ENCODE measurements at places on chromosomes 2 and 18.

- DNase-seq = no peak
Observed at GRCh38 chr2:9666306-9666705, 35.5 kb upstream of the YWHAQ start.

GRCh38 chr2:72993147-72993932 lies 76.0 kb downstream of the EMX1 start:
- no peak for DNase-seq

DNA sequence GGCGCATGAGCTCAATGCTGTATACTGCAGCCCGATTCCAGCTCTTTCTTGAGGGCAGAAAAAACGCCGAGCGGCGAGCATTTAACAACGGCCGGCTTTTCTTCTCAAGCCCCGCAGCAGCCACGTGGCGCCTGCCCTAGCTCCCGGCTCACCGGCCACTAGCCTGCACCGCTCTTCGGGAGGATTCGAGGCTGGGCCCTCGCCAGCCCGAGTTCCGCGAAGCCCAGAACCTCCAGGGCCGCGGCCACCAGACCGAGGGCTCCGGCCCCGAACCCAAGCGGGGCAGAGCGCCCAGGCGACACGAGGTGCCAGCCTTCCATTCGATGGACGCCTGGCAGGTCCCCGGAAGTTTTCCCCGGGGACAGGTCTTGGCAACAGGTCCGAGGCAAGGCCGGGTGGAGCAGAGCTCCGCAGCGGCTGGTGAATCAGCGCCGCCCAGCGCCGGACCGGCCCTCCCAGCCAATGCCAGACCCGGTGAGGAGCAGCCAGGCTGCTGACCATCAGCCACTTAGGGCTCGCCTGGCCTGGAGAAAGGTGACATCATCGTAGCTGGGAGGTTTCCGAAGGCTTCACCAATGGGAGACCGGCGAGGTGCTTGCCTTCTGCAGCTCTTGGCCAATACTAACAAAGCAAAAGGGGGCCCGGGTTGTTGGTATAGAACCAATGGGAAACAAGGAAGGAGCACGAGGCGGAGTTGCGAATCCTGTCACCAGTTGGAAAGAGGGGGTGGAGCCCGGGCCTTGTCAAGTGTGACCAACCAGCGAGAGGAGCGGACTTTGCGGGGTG lies 552 bp upstream of the MXD1 start:
- DNase-seq = peak; percentile 12

- no peak for DNase-seq
Observed at GRCh38 chr2:218782528-218782844, 539 bp downstream of the CYP27A1 start.

- no peak for DNase-seq
Observed at GRCh38 chr2:20157193-20157891, 67.6 kb downstream of the SDC1 start.

- DNase-seq = no peak
Observed at GRCh38 chr2:168495524-168495923, 39.5 kb downstream of the CERS6 start.

- no peak for DNase-seq
Observed at GRCh38 chr2:44515416-44515815, 153.7 kb downstream of the CAMKMT start.

GRCh38 chr18:48762836-48763718 lies 187.7 kb downstream of the SMAD7 start:
- no peak for DNase-seq

DNA sequence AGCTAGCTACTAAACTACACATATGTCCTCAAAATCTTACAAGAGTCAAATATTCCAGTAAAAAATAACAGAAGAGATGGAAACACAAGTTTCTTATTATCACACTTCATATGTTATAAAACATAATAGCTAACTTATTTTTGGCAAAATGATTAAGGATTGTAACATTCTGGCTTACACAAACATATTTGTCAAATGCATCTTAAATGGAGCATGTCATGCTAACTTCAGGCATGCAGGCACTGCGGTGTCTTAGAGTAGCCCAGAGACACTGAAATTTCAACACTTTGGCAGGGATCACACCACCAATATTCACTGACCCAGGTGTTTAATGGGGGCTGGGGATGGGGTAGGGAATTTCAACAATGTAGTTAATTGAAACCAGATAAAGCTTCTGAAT lies 51.6 kb downstream of the LDAH start:
- DNase-seq = no peak

DNA sequence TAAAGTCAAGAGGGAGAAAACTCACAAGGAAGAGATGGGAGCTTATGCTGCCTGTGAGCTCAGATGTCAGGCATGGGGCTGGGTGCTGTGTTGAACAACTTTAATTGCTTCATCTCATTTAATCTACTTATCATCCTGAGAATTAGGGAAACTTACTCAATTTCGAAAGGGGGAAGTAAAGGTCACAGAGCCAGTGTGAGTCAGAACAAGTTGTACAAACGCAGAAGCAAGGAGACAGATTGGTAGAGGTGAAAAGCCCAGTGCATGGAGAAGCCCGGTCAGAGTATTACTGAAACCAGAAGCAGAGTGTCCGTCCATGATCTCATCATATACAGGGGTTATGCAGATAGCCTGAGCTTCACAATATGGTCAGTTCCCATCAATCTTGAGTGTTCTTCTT lies 281.1 kb upstream of the POU3F3 start:
- no peak for DNase-seq

GRCh38 chr2:237979331-237979730 lies 12.5 kb downstream of the UBE2F start:
- no peak for DNase-seq

DNA sequence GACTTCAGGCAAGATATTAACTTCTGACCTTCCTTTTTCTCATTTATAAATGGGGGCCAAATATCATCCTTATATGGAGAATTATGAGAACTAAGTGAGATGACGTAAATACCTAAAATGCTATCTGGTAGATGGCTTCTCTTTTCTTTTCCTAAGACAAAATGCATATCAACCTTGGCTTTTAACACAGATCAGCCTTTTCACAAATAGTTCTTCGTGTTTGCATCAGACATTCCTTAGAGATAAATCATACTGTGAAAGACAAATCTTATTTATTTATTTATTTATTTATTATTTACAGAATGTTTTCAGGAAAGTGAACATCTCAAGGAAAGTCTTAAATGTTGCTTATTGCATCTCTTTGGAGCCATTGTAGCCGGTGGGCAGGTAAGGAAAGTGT lies 62.8 kb downstream of the NBEAL1 start:
- DNase-seq = no peak

DNA sequence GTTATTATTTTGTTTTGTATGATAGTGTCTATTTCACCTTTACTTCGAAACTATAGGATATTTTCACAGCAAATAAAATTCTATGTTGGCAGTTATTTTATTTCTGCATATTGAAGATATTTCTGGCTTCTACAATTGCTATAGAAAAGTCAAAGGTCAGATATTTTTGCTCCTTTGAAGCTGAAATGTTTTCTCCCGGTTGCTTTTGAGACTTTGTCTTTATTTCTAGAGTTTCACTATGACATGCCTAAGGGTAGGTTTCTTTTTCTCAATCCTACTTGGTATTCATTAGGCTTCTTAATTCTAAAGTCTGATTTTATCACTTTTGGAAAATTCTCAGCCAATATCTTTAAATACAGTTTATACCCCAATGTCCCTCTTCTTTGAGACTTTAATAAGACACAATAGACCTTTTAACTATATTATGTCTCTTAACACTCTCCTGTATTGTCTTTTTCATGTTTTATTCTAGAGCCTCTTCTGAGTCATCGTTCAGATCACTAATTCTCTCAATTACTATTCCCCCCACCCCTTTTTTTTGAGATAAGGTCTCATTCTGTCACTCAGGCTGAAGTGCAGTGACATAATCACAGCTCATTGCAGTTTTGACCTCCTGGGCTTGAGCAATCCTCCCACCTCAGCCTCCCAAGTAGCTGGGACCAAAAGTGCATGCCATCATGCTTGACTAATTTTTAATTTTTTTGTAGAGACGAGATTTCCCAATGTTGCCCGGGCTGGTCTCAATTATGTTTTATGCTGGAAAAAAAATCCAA lies 50.5 kb downstream of the USP37 start:
- no peak for DNase-seq

- no peak for DNase-seq
Observed at GRCh38 chr2:218280260-218280870, 10.0 kb downstream of the PNKD start.

- no peak for DNase-seq
Observed at GRCh38 chr18:77109648-77110019, 22.9 kb downstream of the MBP start.

- no peak for DNase-seq
Observed at GRCh38 chr2:16855183-16855582, 189.5 kb upstream of the CYRIA start.

- no peak for DNase-seq
Observed at GRCh38 chr2:101731221-101732054, 33.9 kb downstream of the MAP4K4 start.

GRCh38 chr18:67282796-67283195 lies 233.7 kb downstream of the DSEL start:
- DNase-seq = no peak

- DNase-seq = no peak
Observed at GRCh38 chr2:73830871-73831401, 2.2 kb downstream of the STAMBP start.

GRCh38 chr2:170375192-170375591 lies 197.2 kb downstream of the MYO3B start:
- DNase-seq = no peak

DNA sequence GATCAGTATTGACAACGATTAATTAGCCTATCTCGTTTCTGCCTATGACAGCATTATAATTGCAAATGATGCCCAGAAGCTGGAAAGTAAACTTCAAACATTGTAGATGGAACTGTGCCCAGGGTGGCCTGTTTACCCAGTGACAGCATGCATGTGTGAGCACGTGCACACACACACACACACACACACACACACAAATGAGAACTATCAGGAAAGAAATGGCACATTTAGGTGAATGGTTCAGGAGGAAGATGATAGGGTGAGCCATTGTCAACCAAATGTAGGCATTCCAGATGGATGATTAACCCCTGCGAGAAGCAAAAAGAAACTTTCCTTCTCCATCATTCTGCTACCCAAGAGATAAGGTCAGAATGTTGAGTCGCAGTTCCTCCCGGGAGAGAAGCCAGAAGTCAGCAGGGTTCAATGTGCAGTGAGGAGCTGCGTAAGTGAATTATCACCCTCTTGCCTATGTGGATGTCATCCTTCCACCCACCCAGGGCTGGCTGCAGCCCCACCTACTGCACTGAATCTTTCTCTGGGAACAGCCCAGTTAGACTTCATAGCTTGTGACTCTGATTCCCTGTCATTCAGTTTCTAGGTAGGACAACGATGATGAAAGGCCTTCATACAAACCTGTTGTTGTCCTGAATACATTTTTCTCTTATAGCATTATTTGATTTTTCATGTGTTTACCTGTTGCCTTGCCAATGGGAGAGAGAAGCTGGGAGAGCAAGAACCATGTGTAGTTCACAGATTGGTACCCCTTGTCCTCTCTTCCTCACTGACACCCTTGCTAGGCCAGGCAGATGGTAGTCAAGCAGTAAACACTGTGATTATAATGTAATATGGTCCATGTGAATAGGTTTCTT lies 3.5 kb upstream of the APOB start:
- DNase-seq = no peak

GRCh38 chr2:46878886-46879285 lies 36.7 kb downstream of the MCFD2 start:
- no peak for DNase-seq

GRCh38 chr2:213279116-213279620 lies 5.1 kb upstream of the SPAG16 start:
- DNase-seq = no peak

GRCh38 chr2:168033966-168034365 lies 213.4 kb downstream of the STK39 start:
- no peak for DNase-seq

DNA sequence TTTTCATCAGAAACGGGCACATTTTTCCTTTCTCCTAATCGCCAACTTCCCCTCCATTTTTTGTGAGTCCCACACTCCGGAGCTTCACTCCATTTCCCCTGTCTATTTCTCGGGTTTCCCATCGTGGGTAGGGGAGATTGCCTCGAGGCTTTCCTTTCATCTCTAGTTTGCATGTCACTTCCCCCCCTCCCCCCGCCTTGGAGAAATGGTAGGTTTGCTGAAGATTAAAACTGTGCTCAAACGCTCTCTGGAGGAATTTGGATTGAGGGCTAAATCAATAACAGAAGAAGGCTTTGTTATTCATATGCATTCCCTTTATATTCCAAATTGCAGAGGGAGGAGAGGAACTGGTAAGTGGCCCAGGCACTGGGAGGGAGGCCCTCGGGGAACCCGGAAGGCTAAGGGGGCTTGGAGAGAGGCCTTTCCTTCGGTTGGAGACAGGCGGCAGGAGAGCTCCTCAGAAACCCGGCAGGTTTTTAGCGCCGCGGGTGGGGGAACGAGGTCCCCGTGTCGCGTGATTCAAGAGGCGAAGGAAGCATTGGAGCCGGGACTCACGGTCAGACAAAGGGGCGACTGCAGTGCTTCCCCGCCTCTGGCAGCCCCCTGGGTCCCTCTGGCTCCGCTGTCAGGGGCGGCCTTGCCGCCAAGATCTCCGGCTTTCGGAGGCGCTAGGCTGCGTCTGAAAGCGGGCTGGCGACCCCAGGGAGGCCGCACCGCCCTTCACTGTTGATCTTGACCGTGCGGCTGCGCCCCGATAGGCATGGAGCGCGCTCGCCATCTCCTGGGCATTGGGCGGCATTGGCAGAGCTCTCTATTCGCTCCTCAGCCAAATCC lies 2.4 kb upstream of the HOXD12 start:
- peak; percentile 30 for DNase-seq

- DNase-seq = no peak
Observed at GRCh38 chr2:177338177-177338721, 54.3 kb upstream of the AGPS start.

- no peak for DNase-seq
Observed at GRCh38 chr2:221762496-221762895, 190.4 kb upstream of the EPHA4 start.

Data from stimulated activated CD8-positive, alpha-beta memory T cell treated with anti-CD3 and anti-CD28 coated beads, Interleukin-7, amount 100 ng/mL, for 24 hours (primary cell).